Stimulated activated CD4-positive, alpha-beta T cell treated with anti-CD3 and anti-CD28 coated beads, Interleukin-2, amount 100 ng/mL, for 48 hours (primary cell): ENCODE measurements at places on chromosomes 11 and 22.

GRCh38 chr11:76559346-76559745 lies 111.2 kb downstream of the LRRC32 start:
- no peak for DNase-seq

DNA sequence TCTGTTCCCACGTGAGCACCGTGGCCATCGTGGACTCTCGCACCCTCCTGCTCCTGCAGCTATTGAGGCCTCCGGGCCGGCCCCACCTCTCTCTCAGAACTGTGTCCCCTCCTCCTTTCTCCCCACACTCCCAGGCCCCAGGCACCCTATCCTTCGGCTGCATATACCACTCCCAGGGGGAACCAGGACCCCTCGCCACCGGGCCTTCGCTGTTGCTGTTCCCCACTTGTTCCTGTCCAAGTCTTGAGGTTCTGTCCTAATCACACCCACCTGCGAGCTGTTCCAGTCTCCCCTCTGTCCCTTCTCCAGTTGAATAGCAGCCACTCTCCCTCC lies 43.0 kb upstream of the CDON start:
- no peak for DNase-seq

DNA sequence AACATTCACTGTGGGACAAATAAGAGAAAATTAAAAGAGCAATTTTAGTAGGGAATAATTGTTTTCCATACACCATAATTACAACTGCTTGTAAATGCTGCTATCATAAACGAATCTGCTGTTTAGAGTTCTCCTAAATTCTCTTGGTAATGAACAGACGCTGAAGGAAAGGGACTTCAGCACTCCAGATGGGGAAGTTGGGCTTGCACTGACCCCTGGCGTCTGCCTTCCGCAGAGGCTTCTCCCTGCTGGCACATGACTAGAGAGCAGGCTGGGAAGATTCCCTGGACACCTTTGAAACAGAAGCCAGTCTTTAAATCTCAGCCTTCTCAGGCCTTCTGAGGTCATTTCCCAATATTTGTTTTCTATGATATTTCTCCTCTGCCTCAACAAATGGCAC lies 84.1 kb downstream of the NXPE2 start:
- DNase-seq: no peak

- no peak for DNase-seq
These were observed 24.5 kb downstream of the DUSP8 start for GRCh38 chr11:1547467-1548098.

DNA sequence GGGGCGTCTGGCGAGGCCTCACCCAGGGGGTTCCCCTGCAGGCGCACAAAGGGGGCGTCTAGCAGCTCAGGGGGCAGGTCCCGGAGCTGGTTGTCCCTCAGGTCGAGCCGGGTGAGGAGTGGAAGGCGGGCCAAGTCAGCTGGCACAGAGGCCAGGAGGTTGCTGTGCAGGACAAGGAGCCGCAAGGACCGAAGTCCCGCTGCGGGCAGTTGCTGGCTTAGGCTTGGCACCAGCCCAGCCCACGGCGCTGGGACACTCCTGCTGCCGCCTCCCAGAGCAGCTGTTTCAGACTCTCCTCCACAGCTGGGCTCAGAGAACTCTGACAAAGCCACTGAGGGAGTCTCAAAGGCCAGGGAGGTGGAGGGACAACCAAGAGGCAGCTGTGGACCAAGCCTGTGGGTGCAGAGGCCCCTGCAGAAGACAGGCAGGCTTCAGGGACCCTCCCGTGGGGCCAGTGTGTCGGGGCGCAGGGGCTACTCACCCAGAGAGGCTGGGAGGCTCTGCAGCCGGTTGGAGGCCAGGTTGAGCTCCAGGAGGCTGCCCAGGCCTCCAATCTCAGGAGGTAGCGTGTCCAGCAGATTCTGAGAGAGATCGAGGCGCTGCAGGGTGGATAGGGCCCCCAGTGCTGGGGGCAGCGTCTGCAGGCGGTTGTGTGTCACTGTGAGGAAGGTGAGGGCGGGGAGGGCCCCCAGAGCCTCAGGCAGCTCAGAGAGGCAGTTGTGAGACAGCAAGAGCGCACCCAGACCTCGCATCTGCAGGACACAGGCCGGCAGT lies 2.2 kb downstream of the PIDD1 start:
- no peak for DNase-seq

- DNase-seq: no peak
These were observed 14.4 kb downstream of the TSKU start for GRCh38 chr11:76797341-76798201.

DNA sequence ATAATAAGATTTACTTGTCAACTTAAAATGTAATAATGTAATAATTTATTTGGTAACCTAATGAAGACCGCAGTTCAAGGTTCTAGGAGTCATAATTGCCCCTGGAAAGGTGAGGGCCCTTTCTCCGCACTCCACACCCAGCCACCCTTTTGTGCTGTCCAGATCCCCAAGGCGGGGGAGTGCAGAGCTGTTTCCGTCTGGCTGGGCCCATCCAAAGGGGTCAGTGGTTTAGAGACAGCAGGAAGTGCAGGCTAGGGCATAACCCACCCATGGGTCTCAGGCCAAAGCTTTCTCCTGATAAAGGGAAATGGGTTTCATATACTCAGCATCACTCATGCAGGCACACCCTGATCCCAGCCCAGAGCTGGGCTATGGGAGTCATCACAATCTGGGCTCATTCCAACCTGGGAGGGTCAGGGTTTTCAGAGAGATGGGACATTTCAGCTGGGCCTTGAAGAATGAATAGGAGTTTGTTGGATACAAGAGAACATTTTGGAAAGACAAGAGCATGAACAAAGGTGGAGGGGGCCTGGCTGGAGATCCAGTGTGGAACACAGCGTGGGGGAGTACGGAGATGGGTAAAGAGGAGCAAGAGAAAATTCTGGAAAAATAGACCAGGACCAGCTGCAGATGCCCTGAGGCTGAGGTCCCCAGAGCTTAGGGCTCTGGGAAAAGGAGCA lies 432.2 kb downstream of the TBC1D22A start:
- no peak for DNase-seq

GRCh38 chr11:36253238-36253637 lies 36.0 kb downstream of the COMMD9 start:
- DNase-seq: no peak

DNA sequence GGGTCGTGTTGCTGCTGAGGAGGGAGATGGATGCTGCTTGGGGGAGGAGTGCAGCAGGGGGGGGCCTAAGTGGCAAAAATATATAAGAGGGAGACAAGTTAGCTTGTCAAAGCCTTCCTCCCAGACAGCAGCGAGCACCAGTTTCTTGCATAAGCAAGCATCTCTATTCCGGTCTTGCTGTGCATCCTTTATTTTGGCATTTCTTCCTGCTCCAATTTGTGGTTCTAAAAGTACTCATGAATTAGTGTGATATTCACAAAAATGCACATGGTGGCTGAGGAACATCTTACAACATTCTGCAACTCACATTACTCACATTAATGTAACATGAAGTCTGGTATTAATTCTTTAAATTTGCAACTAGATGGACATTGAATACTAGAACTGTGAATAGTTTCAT lies 32.1 kb downstream of the GDPD5 start:
- no peak for DNase-seq
